Bronchial epithelial cell (primary cell): ENCODE measurements at places on chromosomes 6 and 20. TPM values are rescaled to one million over a fixed set of nuclear protein-coding genes. Genes with fewer than 3 reads are reported as not detected.

Gene OXT
- not detected in 2 replicates for total RNA-seq

Gene KHDC1
- 1.3 and 1.7 TPM in 2 replicates for total RNA-seq

Gene SMLR1
- total RNA-seq: not detected in 2 replicates

Gene TNNC2
- 0.38 TPM in 1 of 2 replicates, not detected in the other for total RNA-seq

Gene TFAP2B
- not detected in 2 replicates for total RNA-seq

Gene WFDC10A
- total RNA-seq: not detected in 2 replicates

Gene CLDN20
- not detected in 2 replicates for total RNA-seq

Gene BTNL2
- 0.13 and 0.26 TPM in 2 replicates for total RNA-seq

Gene RUNX2
- total RNA-seq: 0.38 and 0.79 TPM in 2 replicates

Gene FKBP5
- 29.5 and 50.4 TPM in 2 replicates for total RNA-seq

Gene HLA-DRB5
- total RNA-seq: not detected in 2 replicates

Gene BANF2
- not detected in 2 replicates for total RNA-seq

Gene PEX7
- total RNA-seq: 19.3 and 20.0 TPM in 2 replicates

Gene MLIP
- 0.53 and 9.3 TPM in 2 replicates for total RNA-seq

Gene C6orf118
- not detected in 2 replicates for total RNA-seq

Gene PCNA
- total RNA-seq: 43.7 and 60.8 TPM in 2 replicates

Gene WFDC11
- not detected in 2 replicates for total RNA-seq

Gene C20orf204
- total RNA-seq: 0.53 and 1.2 TPM in 2 replicates

Gene KCNQ5
- total RNA-seq: 0.38 and 2.1 TPM in 2 replicates

Gene HTR1E
- not detected in 2 replicates for total RNA-seq

Gene SEMG1
- not detected in 2 replicates for total RNA-seq

Gene ASIP
- total RNA-seq: not detected in 2 replicates

Gene RCAN2
- under 0.01 TPM in 1 of 2 replicates, not detected in the other for total RNA-seq

Gene NEDD9
- total RNA-seq: 2.0 and 4.7 TPM in 2 replicates

Gene DEFB128
- total RNA-seq: not detected in 2 replicates

Gene TFAP2D
- not detected in 2 replicates for total RNA-seq

Gene CARMIL1
- 12.1 and 13.7 TPM in 2 replicates for total RNA-seq

Gene ZNF184
- 6.0 and 6.8 TPM in 2 replicates for total RNA-seq

Gene C20orf141
- not detected in 2 replicates for total RNA-seq

Gene EMILIN3
- not detected in 2 replicates for total RNA-seq

Gene TBXT
- total RNA-seq: not detected in 2 replicates

Gene HLA-DQA1
- not detected in 2 replicates for total RNA-seq

Gene IRF4
- not detected in 2 replicates for total RNA-seq

Gene RAD21L1
- under 0.01 TPM in 1 of 2 replicates, not detected in the other for total RNA-seq

Gene TCF21
- total RNA-seq: 0.26 TPM in 1 of 2 replicates, not detected in the other

Gene LHFPL5
- total RNA-seq: not detected in 2 replicates

Gene MLN
- total RNA-seq: not detected in 2 replicates

Gene RFX6
- not detected in 2 replicates for total RNA-seq

Gene SLC17A1
- not detected in 2 replicates for total RNA-seq
